Lower lobe of right lung (tissue), 2 donors: ENCODE measurements at places on chromosomes 6 and 20.

DNA sequence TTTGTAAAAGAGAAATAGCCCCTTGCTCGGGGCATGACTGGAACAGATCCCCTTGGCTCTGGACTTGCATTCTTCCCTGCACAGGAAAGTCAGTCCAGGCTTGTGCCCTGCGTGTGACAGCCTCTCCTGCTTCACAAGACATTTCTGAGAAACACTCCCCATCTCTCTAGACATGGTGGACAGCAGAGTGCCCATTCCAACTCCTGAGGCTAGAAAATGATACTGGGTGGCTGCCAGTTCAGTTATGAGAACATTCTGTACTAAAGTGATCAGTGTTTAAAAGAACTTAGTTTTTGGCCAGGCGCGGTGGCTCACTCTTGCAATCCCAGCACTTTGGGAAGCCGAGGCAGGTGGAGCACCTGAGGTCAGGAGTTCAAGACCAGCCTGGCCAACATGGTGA is 41.3 kb downstream of the TGM3 start:
- DNase-seq = no peak

GRCh38 chr20:14055127-14055742 is 59.9 kb downstream of the MACROD2 start:
- no peak for DNase-seq

- peak; percentile 66 for DNase-seq
These were observed 92.8 kb downstream of the CLIC5 start for GRCh38 chr6:45922728-45923351.

DNA sequence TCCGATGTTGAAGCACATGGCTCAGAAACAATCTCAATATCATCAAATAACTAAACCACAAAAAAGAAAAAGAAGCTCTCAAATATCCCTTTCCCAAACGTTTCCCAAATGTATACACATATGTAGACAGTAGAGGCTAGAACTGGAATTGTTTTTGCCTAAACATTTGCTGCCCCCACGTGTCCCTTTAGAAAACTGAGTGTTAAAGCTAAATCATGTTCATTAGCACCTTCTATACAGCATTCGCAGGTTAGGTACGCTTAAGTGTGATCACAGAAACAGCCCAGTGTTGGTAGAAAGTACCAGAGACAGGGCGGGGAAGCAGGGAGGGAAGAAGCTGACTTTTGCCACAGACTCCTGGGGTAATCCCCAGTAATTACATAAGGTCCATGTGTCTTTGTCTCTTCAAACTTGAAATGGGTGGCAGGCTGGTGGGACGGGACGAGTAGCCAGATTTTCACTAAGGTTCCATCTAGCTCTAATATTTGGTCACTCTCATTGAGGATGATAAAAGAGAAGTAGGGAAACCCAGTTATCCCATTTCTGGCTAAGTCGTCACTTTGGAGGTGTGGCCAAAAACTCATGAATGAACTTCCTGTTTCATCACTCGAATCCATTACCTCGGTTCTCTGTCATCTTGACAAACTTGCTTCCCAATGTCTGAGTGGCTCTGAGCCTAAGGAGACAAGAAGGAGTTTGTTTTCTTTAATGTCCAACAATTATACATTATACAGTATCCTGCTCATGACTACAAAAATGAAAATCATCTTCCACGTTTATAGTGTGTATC is 15.0 kb upstream of the TFAP2A start:
- no peak for DNase-seq

DNA sequence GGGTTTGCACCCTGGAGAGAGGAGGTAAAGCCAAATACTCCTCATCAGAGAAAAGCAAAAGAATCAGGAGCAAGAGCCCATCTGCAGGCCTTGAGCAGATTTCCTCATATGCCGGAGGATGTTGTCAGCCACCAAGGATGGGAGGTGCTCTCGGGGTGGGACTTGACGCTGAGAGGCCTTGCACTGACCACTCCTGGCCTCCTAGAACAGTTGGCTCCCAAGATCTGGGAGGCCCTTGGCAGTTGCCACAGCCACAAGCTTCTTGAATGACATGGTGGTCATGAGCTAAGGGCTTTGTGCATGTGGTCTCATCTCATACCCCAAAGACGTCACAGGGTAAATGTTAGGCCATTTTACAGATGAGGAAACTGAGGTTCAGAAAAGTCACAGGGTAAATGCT is 75.2 kb upstream of the PMEPA1 start:
- no peak for DNase-seq

GRCh38 chr20:5156675-5157448 is 30.1 kb downstream of the CDS2 start:
- DNase-seq = no peak

GRCh38 chr20:57953638-57954037 is 243.8 kb upstream of the PMEPA1 start:
- no peak for DNase-seq

GRCh38 chr6:3379482-3380060 is 77.3 kb downstream of the SLC22A23 start:
- DNase-seq = no peak

GRCh38 chr6:35582315-35582714 is 69.6 kb upstream of the TULP1 start:
- DNase-seq = no peak

- no peak for DNase-seq
These were observed 556.6 kb upstream of the CDH4 start for GRCh38 chr20:60695226-60696000.

DNA sequence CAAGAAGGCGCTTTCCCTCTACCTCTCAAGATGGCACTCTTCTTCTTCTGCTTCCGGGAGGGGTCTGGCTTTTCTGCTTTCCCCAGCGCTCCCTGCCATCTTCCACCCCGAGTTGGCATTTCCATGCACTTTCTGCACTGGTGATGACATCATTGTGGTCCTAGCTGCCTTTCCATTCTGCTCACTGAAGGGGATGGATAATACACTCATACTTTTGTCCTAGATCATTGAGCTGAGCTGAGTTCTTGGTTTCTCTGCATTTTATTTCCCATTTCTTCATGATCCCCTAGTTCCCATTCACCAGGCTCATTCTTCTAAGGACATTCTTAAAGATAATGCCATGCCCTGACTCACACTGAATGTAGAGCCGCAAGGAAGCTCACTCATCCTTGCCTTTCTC is 96.7 kb downstream of the EDN1 start:
- DNase-seq = no peak

DNA sequence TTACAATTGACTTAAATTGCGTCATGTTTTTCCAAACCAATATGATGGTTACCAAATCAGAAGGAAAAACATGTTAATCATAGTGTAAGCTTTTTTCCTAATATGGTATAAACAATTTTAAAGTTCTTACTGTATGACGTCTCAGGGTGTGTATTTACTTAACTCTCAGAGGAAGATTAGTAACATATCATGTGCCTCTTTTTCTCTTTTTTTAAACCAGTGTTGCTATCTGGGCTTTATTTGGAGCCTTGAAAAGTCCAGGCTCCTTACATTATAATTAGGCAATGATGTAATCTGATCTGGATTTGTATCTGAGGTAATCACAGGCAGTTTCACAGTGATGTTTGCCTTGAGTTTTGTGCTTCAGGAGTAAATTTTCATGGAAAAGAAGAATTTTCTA is 20.4 kb upstream of the RAB23 start:
- DNase-seq = no peak

GRCh38 chr20:8228315-8228714 is 96.2 kb downstream of the PLCB1 start:
- DNase-seq = no peak

- DNase-seq = no peak
These were observed 124.0 kb downstream of the ZFAND3 start for GRCh38 chr6:37943436-37944058.

- DNase-seq = no peak
These were observed 221.5 kb upstream of the DEFB112 start for GRCh38 chr6:50271266-50271665.

DNA sequence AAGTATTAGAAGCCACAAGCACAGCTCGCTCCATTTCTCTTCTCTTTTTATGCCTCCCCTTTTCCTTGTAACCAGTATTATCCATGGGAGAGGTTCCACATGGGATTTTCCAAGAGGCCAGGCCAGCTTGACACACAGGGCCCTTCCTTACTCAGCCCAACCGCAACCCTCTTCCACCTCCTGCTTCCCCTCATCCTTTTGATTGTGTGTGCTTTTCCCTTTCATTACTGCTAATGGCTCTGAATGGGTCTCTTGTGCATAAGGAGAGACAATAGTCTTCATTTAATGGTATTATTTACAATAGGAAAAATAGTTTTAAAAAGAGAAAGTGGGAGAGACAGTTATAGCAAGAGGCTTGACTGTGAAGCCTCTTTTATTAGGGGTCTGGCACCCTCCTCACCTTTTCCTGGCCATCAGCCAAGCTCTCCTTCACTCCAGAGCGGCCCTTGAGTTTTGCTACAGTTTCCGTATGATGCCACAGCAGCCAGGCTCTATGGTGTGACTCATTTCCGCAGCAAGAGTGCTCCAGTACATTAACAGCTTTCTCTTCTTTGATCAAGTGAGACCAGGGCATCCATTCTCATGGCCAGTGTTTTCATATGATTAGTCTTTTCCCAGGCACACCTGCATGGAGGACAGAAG is 579.5 kb downstream of the TFAP2B start:
- peak; percentile 47 for DNase-seq

GRCh38 chr6:7528565-7528964 is 12.9 kb upstream of the DSP start:
- DNase-seq = no peak

DNA sequence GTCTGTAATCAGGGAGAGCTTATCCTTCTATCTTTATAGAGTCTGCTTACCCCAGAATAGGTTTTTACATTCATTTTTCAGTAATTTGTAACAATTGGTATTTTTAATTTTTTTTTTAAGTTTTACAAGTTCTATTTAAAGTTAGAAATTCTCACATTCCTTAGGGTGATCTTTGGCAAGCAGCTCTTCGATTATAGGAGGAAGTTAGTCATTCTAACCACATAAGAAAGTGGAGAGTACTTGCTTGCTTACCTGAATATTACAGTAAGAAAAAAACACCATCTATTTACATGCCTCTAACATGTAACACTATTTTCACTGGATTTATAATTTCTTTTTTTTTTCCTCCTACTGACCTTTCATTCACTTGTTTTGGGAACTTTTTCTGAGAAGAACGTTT is 6.7 kb downstream of the TSHZ2 start:
- DNase-seq = no peak

GRCh38 chr20:16263582-16263981 is 309.7 kb downstream of the KIF16B start:
- DNase-seq = no peak

DNA sequence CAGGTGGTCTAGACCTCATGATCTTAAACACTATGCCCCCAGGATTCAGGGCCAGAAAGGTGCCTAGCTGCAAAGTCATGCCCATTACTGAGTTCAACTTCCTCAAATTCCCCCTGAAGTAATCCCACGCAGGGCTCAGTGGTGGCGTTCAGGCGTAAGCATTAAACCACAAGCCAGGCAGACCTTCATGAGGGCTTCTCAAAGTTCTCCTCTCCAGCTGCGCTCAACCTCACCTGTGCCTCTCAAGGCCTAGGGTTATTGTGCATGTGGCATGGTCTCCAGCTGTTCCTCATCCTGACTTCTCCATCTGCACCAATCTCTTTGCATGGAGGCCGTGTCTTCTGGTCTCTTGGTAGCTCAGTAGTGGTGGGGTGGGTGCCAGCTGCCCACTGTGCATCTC is 113.6 kb downstream of the TSHZ2 start:
- no peak for DNase-seq

DNA sequence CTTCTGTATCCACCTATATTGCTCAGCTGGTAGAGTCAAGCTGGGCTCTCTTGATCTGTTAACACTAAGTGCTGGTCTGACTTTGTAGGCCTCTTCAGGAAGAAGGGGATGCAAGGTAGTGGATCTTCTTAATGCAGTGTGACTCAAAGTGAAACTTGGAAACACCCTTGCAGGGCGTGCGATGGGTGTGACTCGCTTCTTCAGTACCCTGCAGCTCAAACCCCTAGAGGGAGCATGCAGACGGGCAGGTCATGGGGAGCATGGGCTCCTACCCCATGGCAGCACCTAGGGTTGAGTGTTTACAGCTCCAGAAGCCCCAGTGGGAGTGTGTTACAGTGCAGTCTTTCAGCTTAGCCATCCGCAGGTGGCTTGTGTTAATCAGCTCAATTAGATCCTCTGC is 757 bp upstream of the SAMD3 start:
- DNase-seq = no peak

GRCh38 chr6:111973927-111974639 is 79.8 kb upstream of the CCN6 start:
- no peak for DNase-seq

- DNase-seq = no peak
These were observed 30.5 kb downstream of the MDGA1 start for GRCh38 chr6:37667050-37667814.

- no peak for DNase-seq
These were observed 214.4 kb downstream of the EYA2 start for GRCh38 chr20:47108994-47109393.

GRCh38 chr20:19275038-19275629 is 62.7 kb downstream of the SLC24A3 start:
- no peak for DNase-seq

DNA sequence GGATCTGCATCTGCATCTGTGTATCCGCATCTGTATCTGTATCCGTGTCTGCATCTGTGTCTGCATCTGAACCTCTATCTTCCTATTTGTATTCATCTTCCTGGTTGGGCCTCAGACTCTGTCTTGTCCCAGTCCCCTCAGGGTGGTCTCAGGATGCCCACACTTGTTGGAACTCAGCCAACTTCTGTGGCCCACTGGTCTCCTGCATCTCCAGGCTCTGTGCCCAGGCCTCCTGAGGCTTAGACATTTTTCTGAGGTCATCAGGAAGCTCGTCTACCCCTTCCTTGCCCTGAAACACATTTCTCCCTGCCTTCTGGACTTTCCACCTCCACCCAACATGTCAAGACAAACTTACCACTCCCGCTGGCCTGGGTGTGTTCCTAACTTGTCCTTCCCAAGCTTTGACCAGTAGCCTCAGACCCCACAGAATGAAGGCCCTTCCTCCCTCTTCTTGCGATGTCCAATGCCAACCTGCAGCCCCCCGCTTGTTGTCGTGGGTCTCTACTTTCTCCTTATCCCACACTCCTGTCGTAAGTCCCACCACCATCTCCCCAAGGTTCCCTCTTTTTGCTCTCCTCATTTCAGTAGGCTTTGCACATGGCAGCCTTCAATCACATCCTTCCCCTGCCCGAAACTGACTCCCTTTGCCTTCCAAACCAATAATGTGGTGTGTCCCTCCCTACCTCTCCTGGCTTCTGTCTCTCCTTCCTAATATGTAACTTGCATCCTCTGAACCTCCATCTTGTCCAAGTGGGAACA is 176.5 kb downstream of the DLL1 start:
- peak; percentile 14 for DNase-seq

GRCh38 chr6:43695215-43695966 is 7.8 kb upstream of the MRPS18A start:
- peak; percentile 82 for DNase-seq

DNA sequence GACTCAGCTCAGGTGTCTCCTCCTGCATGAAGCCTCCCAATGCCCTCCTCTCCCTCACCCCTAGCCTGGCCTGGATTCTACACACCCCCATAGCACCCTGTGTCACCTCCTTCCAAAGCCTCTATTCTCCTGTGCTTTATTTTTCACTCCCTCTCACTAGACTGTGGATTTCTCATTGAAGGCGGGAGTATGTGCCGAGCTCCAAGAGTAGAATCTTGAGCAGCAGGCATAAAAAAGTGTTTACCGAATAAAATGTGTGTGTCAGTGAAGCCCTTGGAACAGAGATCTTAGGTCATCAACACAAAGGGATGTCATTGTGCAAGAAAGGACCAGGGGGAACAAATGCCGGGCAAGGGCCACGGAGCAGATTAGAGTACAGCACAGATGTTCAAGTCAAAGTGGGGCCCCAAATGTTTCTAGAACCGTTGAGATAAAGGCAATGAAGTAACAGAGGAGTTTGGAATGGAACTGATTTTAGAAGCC is 106.1 kb upstream of the TMEM170B start:
- DNase-seq = no peak

GRCh38 chr20:57325632-57326356 is 3.8 kb upstream of the SPO11 start:
- no peak for DNase-seq
